ENCODE measurements at places on chromosomes 12 and 14.

GRCh38 chr12:120960657-120961056 is 17.7 kb upstream of the HNF1A start:
- no peak for DNase-seq

DNA sequence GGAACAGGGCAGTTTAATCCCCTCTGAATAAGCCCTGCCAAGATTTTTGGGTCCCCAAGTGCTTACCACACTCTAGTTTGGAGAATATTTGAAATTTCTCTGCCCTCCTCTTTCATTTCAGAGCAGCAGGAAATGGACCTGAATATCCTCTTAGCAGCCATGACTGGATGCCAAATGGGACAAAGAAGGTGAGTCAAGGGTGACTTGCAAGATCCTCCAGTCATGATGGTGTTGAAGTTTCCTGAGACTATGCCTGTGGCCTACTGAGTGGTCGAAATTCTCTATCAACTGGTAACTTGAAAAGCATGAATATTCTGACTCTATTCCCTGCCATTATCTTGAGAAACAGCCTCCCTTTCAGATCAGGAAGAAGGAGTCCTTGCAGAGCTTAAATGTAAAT is 1674.7 kb upstream of the SEL1L start:
- no peak for DNase-seq

DNA sequence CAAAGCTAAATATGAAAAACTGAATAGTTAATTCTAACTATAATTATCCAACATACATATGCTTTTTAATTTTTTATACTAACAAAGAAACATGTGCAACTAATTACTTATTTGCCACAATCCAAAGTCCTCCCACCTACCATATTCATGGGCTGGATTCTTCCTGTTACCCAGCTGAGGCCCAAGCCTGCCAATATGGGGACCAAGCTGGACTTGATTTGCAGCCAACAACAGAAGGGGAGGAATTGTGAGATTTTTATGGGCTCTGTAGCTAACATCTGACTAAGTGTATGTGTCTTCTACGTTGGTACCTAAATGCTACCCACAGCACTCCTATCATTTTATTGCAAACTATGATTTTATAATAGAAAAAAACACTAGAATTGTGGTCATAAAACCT is 13.1 kb upstream of the ANKS1B start:
- DNase-seq: no peak

GRCh38 chr14:99779751-99780150 is 13.5 kb upstream of the EML1 start:
- DNase-seq: no peak

DNA sequence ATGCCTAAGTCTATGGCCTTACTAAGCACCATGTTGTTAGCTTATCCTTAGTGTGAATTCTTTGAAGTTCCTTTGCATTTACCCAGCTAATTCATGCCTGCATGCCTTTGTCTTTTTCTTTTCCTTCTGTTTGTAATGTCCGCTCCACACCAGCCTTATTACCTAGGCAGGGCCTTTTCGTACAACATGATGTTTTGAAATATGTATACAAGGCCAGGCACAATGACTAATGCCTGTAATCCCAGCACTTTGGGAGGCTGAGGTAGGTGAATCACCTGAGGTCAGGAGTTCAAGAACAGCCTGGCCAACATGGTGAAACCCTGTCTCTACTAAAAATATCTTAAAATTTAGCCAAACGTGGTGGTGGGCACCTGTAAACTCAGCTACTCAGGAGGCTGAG is 1636.5 kb upstream of the SEL1L start:
- no peak for DNase-seq

GRCh38 chr14:56759633-56760032 is 50.6 kb downstream of the OTX2 start:
- no peak for DNase-seq

GRCh38 chr14:50668826-50669143 is 679 bp upstream of the SAV1 start:
- DNase-seq: no peak

- DNase-seq: no peak
Measured at GRCh38 chr12:26250801-26251200, 55.4 kb downstream of the SSPN start.

DNA sequence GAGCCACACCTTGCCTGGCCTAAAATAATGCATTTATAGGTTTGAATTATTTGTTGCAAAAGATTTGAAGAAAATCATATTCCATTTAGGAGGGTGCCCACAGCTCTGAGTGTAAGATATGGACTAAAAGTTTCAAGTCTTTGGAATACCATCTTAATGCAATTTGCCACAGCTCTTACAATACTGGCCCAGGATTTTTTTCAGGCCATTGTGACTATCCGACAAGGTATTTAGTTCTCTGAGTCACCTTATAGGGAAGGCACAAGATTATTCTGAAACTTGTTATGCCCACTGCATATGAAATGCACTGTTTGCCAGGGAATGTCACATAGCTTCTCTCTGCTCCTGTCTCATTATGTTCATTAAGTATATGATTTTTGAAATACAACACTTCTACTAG is 29.6 kb upstream of the SLC6A13 start:
- DNase-seq: no peak

- no peak for DNase-seq
Measured at GRCh38 chr14:100696590-100696989, 30.1 kb upstream of the DLK1 start.

DNA sequence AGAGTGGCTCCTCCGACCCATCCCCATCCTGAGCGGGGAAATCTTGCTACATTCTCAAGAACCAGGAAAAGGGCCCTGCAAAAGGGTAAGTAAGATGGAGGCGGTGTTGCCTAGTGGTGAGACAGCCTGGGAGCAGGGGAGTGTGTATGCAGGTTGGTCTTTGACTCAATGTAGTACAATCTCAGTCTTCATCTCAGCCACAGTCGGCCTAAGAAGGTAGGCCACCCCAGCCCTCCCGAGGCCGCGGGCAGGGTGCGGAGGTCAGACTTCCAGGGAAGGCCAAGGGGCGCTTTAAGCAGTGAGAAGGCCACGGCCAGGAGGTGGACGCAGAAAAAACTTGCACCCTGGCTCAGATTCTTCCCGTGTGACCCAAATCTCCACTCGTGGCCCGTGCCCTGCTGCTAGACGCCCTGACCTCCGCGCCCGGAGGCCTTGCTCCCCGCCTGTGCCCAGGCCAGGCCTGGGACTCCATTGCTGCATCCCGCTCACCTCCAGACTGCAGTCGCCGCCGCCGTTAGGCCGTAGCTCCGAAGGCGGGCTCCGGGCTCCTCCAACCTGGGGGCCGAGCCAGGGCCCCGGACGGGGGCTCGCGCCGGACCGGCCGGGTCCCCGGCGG is 435 bp downstream of the FOXM1 start:
- no peak for DNase-seq

DNA sequence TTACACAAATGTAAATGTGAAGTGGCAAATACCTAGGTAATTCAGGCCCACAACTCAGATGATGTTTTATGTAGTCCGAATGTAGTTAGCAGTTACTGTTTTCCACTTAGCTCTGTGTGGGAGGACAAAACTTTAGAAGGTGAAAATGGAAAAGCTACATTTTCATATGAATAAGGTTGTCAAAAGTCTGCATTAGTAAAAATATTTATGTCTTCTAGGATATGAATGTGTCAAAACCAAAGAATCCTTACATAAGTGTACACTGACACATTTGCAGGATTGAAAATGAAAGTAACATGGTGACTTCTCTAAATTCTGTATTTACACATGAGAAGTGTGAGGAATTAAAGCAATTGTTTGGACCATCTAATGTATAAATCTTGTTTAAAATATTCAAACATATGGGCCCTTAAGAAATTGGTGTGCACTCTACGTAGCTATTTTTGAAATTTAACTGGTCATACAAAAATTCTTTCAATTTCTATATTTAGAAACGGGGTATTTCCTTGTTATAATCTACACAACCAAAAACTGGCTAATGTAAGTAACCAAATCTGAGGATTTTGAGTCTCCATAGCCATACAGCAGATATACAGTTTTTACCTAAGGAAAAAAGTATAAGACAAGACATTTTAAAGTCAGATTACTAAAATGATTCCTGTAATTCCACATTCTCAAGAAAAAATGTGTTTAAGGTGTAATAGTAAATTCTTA is 5.4 kb downstream of the CDKN1B start:
- no peak for DNase-seq
